Stimulated activated CD8-positive, alpha-beta memory T cell treated with anti-CD3 and anti-CD28 coated beads, Interleukin-4, amount 100 ng/mL, for 24 hours (primary cell): ENCODE measurements at places on chromosomes 12 and 14.
A peak's percentile ranks its signal among the peaks of the same experiment; 100 is the strongest.

DNA sequence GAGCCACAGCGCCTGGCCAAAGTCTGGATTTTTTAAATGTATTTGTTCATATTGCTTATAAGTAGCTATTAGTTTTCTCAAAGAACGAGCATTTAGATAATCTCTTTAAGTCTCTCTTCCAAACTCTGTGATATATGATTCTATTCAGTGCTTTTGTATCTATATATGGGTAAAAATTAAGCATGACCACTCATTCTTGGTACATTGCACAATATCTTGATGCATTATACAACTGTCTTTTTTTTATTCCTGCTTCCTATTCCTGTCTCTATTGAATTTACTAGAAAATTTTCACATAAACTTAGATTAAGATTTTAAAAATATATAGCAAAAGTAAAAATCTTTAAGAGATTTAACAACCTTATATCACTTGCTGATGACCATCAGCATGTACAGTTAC lies 29.1 kb downstream of the SOCS2 start:
- DNase-seq, result no peak

- DNase-seq, result no peak
Observed at GRCh38 chr12:94100211-94100627, 48.2 kb upstream of the PLXNC1 start.

DNA sequence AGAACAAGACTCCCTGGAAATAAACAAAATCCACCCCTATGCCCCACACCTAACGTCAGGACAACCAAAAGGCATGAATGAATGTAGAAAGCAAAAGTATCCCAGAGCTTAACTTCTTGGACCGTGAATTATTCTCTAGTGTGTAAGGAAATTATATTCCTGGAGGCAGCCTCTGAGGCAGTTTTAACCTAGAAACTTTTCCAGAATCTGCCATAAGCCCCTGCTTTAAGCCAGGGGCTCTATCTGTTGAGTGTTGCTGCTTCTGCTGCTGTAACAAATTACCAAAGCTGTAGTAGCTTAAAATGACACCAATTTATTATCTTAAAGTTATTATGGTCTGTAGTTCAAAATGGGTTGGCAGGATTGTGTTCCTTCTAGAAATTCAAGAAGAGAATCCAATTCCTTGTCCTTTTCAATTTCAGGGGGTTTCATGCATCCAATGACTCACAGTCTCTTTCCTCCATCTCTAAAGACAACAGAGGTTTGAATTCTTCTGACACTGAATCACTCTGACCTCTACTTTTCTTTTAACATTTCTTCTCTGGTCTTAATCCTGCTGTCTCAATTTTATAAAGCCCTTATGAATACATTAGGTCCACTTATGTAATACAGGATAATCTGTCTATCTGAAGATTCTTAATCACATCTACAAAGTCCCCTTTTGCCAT lies 242.7 kb downstream of the ATXN7L3B start:
- no peak for DNase-seq

GRCh38 chr12:26226629-26227360 lies 31.4 kb downstream of the SSPN start:
- no peak for DNase-seq

- DNase-seq, result no peak
Observed at GRCh38 chr12:100234166-100234565, 32.7 kb downstream of the DEPDC4 start.

DNA sequence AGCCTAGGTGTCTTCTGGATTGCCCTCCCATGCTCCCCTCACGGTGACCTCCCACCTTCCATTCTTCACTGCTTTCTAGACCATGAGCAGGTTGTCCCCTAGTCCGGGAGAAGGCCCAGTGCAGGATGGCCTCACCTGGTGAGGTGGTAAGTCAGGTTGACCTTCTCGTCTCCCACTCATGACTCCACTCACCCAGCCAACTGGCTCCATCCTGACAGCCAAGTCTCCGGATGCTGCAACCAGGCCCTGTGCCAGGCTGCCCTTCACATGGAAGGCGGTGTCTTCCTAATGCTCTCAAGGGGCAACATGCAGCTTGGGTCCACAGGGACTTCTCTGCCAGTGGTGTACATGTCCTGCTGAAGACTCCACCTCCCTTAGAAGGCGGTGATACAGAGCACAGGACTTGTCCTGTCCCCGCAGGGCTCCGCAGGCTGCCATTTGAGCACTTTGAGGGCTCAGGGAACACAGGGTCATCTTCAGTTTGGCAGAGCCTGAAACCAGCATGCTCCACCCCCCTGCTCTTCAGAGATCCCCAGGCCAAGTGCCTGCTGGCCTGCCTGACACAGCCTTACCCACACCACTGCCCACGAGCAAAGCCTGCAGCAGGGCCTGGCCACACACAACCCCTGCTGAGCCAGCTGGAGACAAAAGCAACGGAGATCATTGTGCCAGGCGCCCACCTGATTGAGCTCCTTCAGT lies 25.4 kb downstream of the BATF start:
- DNase-seq, result no peak

GRCh38 chr12:26471560-26471959 lies 276.2 kb downstream of the SSPN start:
- DNase-seq, result no peak

- DNase-seq, result no peak
Observed at GRCh38 chr14:56274556-56274955, 156.3 kb downstream of the PELI2 start.

GRCh38 chr14:28709571-28710305 lies 56.8 kb upstream of the FOXG1 start:
- no peak for DNase-seq

GRCh38 chr14:54936816-54937215 lies 34.2 kb upstream of the GCH1 start:
- DNase-seq, result no peak

DNA sequence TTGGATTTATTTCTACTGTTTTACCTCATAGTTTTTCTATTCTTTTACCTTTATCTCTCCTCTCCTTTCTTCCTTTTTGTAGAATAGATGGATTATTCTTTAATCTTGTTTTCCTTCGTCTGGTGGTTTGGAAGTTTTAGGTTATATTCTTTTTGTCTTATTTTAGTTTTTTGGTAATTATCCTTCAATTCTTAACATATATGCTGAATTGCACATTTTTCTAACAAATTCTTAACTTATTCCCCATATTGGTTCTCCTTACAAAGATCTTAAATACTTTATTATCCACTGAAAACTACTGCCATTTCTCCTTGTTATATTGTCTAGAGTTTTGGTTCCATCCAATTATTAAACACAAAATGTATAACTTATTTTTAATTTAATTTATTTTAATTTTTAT lies 42.3 kb downstream of the CATSPERB start:
- DNase-seq, result no peak

DNA sequence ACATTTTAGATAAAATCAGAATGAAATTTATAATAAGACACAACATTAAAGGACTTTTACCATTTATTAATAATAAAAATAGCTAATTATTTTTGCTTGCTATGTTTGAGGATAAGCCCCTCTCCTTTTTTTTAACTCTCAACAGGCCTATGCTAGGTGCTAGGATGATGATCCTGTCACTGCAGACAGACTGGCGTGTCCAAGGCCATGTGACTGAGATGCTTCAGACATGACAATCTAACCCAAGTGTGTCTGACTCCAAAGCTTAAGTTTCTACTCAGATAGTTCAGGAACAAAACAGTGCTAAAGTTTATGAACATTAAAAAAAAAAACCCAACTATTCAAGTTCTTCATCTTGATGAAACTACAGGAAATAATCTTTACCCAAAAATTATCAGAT lies 29.8 kb downstream of the PPP1R13B start:
- DNase-seq, result no peak

- DNase-seq, result no peak
Observed at GRCh38 chr12:48601013-48601756, 31.3 kb upstream of the LALBA start.

GRCh38 chr14:32560209-32560857 lies 231.2 kb downstream of the AKAP6 start:
- no peak for DNase-seq

DNA sequence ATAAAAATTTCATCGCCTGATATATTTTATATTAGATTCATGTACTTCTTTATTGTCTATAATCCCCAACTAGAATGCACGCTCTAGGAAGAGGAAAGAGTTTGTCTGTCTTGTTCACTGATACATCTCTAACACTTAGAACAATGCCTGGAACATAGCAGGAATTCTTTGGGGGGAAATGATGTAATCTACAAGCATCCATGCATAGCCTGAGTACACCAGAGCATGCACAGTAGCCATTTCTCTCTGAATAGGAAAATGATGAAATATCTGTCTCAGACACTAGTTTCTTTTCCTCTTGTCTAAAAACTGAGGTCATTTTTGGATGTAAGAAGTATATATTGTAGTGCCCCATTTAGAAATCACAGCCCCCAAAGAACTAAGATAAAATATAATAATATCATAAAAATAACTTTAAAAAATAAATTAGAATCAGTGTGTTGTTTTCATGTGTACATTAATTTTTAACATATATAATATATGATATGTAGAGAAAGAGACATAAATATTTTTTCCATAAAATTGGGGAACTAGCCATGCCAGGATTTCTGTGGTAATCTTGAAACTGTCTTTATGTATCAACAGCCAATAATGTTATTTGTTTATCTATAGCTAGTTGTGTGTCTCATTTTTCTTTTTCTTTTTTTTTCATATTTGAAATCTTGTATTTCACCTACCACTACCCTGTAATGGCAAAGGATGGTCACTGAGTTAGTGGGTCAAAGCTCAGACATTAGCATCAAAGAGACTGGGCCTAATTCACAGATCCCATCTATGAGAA lies 155.6 kb upstream of the TMCC3 start:
- DNase-seq, result no peak

DNA sequence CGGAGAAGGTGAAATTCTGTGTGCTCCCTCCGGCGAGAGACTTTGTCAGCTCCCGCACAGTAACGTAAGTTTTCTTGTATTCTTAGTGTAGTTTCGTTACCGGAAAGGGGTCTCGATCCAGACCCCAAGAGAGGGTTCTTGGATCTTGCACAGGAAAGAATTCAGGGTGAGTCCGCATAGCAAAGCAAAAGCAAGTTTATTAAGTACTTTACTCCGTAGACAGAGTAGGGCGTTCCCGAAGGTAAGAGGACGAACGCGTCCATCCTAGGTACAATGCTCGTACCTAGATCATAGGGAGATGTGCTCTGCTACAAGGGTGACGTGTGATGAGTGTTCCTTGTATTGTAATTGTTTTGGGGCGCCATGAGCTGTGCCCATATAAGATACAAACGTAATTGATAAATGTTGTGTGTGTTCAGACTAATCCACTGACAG lies 293 bp downstream of the IFI27L1 start:
- no peak for DNase-seq

DNA sequence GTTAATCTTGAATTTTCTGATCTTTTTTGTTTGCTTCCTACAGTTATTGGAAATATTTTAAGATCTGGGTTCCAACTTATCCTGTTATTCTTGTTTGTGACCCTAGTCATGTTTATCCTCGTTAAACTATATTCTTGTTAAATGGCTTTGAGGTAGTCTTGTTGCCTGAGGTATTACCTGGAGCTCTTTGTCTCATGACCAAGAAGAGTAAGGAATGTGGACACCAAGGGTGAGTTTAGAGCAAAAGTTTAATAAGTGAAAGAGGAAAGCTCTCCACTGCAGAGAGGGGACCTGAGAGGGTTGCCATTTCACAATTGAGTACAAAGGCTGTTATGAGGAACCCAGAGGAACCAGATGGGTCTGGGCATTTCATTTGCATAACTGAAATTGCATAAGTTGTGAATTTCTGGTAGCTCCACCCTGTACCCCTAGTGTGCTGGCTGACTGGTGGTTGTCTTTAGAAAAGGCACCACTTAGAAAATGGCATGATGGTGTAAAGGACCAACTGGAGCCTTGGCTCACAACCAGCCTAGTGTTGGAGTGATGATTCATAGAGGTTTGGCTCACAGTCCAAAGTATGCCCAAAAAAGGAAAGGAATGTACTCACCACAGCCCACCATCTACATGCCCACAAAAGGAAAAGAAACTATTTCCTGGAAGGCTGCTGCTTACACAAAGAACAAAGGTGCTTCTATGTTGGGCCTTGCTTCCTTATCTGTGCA lies 36.7 kb upstream of the RESF1 start:
- DNase-seq, result no peak

DNA sequence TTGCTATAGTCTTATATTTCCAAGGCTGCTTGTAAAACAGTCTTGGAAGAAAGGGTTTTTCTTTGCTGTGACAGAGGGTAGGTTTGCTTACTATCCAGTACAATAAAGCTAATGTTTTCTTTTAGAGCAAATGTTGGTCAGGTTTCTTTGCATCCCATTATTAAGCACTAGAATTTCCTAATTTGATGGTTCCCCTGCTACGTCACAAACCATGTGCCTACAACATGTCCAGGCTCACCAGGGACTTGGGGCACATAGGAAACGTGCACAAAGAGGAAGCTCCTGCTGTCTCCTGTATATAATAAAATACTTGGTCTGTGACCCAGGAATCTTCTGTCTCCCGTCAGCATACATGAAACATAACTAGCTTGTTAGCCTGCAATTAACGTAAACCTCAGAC lies 486.3 kb upstream of the LRFN5 start:
- DNase-seq, result no peak

DNA sequence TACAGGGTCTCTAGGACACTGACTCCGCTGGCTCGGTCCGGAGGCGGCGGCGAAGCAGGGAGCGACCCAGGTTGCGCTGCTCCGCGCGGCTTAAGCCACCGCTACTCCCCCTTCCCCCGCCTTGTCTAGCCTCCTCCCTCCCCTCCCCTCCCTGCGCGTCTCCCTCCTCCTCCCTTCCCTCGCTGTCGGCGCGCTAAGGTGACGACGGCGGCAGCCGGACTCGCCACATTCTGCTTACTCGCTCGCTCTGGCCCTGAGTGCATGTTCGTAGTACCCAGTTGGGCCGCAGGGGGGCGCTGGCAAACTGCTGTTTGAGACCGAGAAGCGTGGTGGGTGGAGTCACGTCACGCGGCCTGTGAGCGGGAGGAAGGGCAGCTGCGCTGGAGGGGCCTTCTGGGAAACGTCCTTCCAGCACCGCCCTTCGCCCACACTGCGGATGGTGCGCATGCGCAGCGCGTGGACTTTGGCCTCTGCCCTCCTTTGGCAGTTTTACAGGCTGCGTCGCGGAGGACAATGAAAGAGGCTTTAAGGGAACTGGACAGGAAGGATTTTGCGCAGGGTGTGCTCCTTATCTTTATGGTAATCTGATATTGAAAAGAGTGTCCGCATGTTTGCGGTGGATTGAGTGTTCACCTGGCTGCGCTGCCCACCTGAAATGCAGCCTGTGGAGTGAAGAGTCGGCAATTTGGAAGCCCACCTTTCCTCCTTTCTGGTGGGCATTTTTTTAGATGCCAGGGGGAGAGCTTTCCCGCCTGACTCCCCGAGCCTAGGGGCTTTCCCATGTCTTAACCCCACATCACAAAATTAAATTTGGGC lies at the start of gene SCAF11:
TSS of gene SCAF11 (minus strand) at position 107 of the 816 bp plus-strand sequence. CDS start 26,407 bp downstream, outside the sequence.
- peak; percentile 100 for DNase-seq

- no peak for DNase-seq
Observed at GRCh38 chr14:97077253-97077653, 280.1 kb downstream of the VRK1 start.

DNA sequence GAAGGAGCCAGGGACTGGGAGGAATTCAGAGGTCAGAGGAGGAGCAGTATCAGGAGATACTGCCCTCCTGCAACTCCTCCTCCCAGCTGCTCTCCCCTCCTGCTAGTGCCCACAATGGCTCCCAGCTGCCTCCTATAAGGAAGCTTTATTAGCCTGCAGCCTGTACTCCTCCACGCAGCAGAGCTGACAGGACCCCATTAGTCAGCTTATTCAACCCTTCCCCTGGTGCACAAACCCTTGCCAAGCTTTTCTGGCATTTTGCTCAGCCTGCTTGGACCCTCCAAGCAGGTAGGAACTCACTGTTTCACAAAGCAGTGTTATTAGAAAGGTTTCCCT lies 6.9 kb upstream of the AQP2 start:
- DNase-seq, result no peak
